ENCODE measurements at places on chromosomes 5 and 9.

GRCh38 chr5:106185661-106186081 lies 1485.1 kb downstream of the EFNA5 start:
- no peak for DNase-seq

DNA sequence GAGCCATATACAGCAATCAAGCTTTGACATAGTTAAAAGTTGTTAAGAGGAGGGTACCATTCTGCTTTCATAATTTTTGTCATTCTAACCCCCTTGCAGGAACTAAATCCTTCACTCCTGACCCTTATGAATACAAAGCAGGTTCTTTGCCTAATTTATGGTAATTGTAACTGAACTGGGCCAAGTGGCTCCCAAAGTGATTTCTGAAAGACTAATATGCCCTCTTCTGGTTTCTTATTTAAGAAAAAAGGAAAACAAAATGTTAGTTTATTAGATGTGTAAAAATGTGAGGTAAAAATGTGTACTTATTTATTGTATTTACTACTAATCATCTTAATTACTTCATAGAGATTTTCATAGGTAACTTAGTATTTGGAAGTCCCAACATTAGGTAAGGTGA lies 268.5 kb downstream of the BNC2 start:
- DNase-seq = no peak

DNA sequence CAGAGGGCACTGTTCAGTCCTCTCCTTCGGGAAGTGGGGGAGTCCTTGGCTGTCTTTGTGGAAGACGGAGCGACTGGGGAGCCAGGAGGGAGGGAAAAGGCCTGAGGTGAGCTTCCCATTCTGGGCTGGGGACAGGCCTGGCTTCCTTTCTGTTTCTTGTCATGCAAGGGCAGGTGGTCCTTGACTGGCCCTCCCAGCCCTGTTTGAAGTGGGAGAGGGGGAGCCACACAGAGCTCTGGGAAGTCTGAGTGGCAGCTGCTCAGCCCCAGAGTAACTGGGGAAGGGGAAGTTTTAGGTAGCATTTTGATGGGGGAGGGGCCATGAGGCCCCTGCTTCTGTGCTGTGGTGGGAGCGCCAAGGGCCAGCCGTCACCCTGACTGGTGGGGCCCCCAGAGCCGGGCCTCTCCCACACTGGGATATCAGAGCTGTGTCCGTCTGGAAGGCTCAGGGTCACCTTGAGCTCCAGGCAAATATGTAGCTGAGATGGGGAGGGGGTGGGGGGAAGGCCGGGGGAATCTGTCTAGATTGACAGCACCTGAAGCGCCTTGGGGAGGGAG lies 6.5 kb downstream of the UNC5A start:
- DNase-seq = no peak

DNA sequence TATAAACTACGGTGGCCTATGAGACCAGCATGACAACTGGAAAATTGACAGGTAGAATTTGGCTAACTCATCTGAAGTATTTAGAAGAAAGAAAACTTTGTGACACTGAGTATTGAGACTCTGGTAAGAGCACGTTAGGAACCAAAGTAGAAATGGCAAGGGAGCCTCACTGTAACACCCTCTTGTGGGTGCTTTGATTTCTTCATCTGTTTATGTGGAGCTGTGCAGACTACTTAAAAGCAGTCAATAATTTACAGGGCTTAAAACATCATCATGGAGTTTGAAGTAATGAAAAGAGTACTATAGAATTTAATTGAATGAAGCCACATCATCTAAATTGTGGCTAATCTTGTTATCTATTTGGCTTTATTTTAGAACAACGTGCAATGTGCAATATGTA lies 414.2 kb downstream of the CCDC171 start:
- no peak for DNase-seq

DNA sequence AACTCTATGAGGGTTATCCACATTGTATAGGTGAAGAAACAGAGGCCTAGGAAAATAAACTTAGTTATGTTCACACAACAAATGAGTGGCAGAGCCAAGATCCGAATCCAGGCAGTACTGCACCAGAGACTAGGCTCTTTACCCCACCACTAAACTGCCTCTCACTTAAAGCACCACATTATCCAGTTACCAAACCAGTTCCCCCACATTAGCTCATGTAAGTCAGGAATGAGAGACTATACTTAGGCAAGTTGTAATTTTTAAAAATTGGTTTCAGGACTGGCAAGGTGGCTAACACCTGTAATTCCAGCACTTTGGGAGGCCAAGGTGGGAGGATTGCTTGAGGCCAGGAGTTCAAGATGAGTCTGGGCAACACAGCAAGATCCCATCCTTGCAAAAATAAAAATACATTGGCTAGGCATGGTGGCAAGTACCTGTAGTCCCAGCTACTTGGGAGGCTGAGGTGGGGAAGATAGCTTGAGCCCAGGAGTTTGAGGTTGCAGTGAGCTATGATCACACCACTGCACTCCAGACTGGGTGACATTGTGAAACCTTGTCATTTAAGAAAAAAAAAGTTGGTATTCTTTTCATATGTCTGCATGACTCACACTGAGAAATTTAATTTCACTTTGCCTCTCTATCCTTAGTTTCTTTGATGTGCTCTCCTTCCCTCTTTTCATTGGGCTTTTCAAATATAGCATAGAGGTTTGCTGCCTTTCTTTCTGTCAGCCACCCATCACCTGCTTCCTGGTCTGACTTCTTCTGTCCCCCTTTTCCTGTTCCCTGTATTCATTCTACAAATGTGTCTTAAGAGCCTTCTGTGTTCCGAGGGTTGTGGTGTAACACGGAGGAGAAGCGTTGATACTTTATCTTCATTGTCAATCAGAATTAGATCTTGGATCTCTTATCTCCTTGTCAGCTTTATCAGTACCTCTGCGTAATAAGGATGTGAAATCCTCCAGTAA lies 64.7 kb downstream of the ERMP1 start:
- DNase-seq = peak; percentile 18

- no peak for DNase-seq
Measured at GRCh38 chr9:3028535-3028934, 184.6 kb upstream of the PUM3 start.

- no peak for DNase-seq
Measured at GRCh38 chr9:27485158-27485557, 38.9 kb upstream of the IFNK start.

GRCh38 chr9:122107291-122107805 lies 14.2 kb upstream of the TTLL11 start:
- no peak for DNase-seq

DNA sequence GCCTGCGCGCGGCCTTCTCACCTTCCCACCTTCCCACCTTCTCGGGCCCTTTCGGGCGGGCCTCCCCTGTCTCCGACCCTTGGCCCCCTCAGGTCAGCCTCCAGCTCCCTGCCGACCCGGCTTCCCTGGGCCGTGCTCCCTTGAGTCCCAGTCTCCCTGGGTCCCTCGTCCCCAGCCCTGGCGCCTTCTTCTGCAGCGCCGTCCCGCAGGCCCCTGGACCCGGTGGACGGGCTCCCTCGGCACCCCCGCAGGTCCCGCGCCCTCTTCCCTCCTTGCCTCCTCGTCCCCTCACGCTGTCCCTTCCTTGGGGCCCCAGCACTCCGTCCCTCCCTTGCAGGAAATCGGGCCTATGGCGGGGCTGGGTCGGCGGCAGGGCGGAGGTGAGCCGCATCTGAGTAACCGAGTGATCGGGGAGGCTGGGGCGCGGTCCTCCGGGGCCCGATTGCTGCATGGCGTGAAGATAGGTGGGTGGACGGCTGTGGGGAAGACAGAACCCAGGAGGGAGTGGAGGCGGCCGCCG lies 7.6 kb downstream of the ARPC5L start:
- DNase-seq = peak; percentile 37

GRCh38 chr5:107598958-107599357 lies 71.8 kb downstream of the EFNA5 start:
- no peak for DNase-seq

- DNase-seq = peak; percentile 52
Measured at GRCh38 chr5:133967124-133967523, 1.3 kb downstream of the C5orf15 start.

DNA sequence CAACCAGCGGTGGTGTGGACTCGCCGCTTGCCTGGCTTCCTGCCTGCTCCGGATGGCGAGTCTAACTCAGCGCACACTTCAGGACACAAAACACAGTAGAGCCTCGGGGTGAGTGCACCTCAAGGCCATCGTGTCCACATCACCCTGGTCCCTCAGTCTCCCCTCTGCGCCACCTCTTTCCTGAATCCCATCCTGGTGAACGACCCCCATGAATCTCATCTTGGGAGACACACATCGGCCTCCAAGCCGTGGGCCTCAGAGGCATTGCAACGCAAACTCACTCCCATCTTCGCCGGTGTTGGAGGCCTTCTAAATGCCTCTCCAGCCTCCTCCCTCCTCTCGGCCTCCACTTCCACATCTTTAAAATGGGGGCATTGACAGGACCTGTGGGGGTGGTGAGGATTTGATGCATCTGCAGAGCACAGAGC lies 124.3 kb downstream of the COL23A1 start:
- DNase-seq = no peak

DNA sequence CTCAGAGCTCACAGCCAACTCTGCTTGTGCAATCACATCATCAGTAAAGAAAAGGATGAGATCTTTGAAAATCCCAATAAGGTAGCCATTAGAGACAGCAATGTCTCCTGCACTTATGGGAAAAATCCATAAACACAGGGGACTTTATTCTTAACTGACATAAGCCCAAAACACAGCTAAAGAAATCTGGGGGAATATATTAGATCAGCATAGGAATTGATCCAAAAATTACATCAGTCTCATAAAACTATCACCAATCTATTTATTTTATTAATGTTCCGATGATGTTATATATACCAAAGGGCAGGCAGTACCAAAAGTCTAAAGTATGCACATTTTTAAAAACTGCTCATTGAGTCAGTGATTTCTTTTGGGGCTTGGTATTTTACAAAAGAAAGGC lies 6.9 kb downstream of the MRPS27 start:
- no peak for DNase-seq

GRCh38 chr9:3909966-3910650 lies 384.3 kb upstream of the RFX3 start:
- no peak for DNase-seq

GRCh38 chr5:148912714-148913398 lies 86.4 kb downstream of the ADRB2 start:
- peak; percentile 99 for DNase-seq

- no peak for DNase-seq
Measured at GRCh38 chr5:79864364-79864763, 126.7 kb downstream of the MTX3 start.

DNA sequence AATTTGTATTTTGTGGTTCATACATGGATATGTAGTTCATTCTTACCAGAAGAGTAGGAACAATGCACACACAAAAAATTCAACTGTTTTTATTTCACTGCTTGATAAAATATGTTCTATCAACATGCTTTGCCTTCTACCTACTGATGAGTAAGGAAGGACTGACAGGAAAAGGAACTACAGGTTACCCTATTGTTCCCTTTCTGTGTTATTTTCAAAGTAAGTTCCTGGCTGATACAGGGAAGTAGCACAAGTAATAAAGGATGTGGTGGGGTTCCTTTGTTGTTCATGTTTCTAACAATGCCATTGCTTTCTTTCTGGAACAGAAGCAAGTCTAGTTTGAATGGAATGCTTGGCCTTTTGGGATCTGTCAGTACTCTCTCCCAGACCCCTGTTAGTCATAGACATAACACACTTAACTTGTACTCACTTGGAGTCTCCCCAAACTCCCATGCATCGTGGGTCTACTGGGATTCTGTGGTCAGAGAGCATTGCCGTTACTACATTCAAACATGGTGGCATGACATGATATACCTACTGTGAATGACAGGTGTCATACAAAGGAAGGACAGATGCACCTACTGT lies 20.2 kb upstream of the ALDOB start:
- peak; percentile 71 for DNase-seq

DNA sequence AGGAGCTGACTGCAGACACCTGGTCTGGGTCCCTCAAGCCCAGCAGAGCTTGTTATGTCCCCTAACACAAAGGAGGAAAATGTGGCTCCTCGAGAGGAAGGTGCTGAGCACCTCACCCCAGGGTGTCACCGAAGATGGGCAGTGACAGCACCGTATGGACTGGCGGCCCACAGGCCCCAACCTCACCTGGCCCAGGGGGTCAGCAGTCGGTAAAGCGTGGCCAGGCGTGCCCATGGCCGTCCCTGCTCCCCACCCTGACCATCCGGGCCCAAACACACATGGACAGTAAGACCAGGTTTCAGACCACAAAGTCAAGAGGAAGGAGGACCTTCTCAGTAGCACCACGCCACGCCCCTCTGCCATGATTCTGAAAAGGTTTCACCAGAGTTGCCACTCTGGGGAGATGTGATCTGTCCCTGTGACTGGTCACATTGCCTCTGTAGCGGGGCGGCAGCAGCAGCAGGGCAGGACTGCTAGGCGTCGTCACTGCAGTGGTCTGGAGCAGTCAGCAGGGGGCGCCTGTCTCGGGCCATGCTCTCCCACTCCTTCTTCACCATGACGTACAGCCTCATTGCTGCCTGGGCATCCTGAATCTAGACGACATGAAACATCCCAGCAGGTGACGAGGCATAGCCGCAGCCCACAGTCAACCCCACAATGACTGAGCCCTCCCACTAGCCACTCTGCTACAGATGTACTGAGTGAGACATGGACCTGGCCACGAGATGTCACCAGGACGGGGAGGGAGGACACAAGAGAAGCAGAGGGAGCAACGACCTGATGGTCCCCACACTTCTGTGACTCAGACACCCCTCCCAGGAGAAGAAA lies 11.1 kb downstream of the REXO4 start:
- DNase-seq = peak; percentile 74

GRCh38 chr5:15103130-15103529 lies 231.6 kb upstream of the ANKH start:
- no peak for DNase-seq

DNA sequence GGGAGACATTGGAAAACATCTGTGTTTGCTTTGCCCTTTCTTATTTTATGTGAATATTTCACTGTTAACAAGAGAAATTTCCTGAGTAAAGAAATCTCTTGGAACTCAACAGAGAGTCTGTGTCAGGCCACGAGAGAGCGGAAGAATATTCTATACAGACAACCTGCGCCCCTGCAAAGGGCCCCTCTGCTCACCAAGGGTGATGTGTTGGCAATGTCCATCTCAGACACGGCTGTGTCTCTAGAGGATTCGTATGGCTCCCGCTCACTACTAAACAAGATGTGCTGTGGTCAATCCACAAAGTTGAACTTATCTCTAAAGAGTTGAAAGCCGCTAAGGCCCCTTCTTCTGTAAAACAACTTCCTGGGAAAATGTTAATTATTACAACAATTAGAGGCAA lies 241.0 kb upstream of the IRX1 start:
- DNase-seq = no peak

DNA sequence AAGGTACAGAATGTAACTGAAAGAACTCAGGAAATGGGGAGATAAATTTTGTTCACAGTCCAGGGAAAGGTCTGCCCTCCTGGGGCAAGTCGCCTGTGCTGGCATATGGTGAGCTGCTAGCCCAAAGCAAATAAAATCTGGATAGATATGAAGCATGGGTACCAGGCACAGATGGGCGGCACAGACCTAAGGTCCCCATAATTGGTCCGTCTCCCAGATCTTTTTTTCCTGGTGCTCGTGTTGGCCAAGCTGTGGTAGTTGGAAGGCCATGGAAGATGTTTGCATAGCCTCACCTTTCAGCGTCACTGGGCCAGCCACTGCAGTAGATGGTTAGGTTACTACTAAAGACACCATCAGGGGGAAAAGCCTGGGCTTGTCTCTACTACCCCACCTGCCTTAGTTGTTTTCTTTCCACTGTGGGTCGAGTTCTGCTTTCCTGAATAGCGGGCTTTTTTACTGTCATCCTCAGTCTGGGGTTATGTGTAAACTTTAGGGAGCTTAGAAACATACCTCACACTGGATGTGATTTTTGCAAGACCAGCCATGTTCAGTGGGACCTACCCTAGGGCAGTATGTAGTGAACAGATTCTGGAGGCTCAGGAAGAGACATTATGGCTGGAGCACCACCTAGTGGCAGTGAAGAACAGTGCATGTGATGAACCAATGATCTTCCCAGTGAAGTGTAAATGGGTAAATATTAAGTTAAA lies 24.2 kb upstream of the GLRX start:
- peak; percentile 79 for DNase-seq
